ENCODE measurements at places on chromosomes 7 and 10.

GRCh38 chr10:124069341-124070264, 23.8 kb downstream of the CHST15 start:
- no peak for DNase-seq

- DNase-seq = no peak
These were observed 35.5 kb downstream of the LYZL1 start for GRCh38 chr10:29324220-29324841.

DNA sequence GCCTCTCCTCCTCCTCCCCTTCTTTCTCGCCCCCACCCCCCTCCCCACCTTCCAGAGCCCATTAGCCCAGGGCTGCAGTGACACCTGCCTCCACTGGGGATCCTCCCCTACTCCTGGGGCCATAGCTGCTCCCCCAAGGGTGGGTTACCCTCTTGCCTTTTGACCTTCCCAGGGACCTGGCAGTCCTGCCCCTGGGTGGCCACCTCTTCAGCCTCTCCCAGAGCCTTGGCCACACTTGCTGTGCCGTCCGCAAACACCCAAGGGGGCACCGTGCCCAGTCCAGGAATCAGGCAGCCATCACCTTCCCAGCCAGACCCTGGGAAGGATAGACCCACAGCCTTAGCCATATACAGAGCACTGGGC, 19.8 kb upstream of the CLDN4 start:
- DNase-seq = no peak

GRCh38 chr10:77861366-77861765, 65.2 kb downstream of the DLG5 start:
- DNase-seq = no peak

DNA sequence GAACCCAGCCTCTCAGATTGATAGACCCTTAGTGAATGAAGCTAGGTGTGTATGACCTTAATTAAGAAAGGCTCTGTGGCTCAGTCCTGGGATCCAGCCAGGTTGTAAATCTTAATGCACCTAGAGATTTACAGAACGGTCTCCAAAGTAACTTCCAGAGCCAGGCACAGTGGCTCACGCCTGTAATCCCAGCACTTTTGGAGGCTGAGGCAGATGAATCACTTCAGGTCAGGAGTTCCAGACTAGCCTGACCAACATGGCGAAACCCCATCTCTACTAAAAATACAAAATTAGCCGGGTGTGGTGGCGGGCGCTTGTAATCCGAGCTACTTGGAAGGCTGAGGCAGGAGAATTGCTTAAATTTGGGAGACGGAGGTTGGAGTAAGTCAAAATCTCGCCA, 24.3 kb downstream of the CALHM2 start:
- DNase-seq = no peak

DNA sequence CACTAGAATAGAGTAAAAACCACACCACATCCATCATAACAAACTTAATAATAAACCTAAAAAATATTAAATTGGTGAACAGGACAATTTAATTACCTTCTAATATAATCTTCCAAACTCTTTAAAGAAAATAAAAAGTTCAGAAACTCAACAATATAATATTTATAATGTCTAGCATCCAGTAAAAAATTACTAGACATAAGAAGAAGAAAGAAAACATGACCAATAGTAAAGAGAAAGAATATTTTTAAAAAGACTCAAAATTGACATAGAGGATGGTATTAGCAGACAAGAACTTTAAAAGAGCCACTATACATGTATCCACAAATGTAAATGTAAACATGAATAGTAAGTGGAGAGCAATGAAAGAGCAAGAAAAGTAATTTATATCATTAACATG, 388.4 kb downstream of the TFEC start:
- DNase-seq = no peak

GRCh38 chr7:4066206-4066605, 615.9 kb upstream of the FOXK1 start:
- DNase-seq = no peak

GRCh38 chr7:1977059-1977875, 255.5 kb downstream of the MAD1L1 start:
- no peak for DNase-seq

GRCh38 chr7:101604331-101604933, 24.7 kb downstream of the MYL10 start:
- no peak for DNase-seq

GRCh38 chr10:3530346-3530745, 254.7 kb downstream of the KLF6 start:
- DNase-seq = no peak

GRCh38 chr7:10888861-10889260, 84.8 kb upstream of the PHF14 start:
- DNase-seq = no peak

DNA sequence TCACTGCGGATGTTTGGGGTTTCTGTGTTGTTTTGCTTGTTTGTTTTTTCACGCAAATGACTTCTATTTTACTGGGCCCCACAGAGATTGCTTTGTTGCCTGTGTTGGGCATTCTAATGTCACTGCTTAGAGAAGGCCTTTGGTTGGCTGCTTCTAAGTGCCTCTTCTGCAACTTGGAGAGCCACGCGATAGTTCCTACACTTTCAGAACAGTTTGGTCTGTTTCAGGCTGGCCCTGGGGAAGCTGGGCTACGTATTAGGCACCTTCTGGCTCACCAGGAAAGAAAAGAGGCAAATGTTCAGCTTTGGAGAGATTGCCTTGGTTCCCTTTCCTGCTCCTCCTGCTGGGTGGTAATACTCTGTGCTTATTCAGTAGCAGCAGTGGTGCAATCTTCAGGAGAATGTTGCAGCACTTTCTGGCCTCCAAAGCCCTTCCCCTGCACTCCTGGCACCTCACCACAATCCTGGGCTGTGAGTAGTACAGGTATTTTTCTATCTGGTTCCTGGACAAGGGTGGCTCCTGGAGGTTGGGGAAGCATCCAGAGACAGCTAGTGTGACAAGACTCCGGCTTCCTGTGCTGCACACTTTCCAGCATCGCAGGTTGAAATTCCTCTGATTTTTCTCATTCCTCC, 1.2 kb downstream of the ANTXRL start:
- no peak for DNase-seq

GRCh38 chr7:93569189-93569588, 5.3 kb downstream of the CALCR start:
- DNase-seq = no peak

DNA sequence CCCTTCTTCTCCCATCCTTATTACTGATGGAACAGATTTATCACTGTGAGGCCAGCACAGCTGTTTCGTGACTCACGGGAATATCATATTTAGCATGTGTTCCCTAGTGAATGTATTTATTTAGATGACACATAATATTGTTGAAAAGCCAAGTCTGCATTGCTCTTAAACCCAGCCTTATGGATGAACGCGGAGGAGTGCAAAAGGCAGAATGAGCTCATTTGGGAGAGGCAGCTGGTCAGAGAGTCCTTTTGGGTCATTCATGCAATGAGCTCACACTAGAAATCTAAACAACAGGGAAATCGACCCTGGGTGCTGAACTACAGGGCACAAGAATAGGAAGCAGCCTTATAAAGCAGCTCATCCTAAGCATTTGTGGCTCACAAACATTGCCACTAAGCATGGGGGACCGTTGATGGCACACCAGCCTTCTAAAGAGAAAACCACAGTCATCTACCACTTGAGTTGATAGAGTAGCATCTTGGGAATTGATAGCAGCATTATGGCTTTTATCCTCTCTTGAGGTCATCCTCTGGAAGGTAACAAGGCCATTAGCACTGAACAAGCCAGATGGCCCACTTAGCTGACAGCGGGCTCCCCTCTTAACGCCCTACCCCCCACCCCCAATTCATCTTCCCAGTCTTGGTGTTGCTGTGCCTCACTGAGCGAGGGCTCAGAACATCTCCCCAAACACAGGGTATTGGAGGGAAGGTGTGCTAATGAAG, 32.9 kb upstream of the SDK1 start:
- no peak for DNase-seq

DNA sequence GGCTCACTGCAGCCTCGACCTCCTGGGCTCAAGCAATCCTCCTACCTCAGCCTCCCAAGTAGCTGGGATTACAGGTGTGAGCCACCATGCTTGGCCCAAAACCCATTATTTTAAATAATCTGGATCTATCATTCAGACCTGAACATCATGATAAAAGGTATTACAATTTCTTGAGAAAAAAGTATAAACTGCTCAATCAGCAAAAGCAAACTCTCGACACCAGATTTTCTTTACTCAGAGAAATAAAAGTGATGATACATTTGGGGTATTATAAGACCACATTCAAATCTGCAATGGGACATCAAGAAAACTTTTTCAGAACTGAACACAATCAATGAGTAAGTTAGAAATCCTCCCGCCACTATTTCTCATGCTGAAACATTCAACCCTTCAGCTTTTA, 41.2 kb downstream of the JMJD1C start:
- no peak for DNase-seq

- no peak for DNase-seq
These were observed 26.5 kb downstream of the MRC1 start for GRCh38 chr10:17835688-17836087.

GRCh38 chr10:45466784-45467183, 92.8 kb downstream of the ALOX5 start:
- no peak for DNase-seq

GRCh38 chr7:44636926-44637325, 30.5 kb downstream of the OGDH start:
- no peak for DNase-seq

DNA sequence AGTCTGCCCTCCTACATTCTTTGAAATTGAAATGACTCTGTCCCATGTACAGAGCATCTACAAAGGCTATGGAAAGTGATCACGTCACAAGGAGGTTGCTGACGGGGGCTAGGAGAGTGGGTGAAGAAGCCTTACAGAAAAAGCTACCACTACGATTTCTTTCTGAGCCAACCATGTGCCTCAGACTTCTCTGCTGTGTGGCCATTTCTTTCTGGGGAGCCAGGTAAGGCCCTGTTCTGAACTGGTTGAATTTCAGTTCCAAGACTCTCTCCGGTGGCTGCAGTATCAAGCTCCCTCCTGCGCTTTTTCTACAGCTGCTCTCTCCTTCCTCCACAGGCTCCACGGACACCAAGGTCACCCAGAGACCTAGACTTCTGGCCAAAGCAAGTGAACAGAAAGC, 112.5 kb upstream of the PRSS1 start:
- DNase-seq = no peak

DNA sequence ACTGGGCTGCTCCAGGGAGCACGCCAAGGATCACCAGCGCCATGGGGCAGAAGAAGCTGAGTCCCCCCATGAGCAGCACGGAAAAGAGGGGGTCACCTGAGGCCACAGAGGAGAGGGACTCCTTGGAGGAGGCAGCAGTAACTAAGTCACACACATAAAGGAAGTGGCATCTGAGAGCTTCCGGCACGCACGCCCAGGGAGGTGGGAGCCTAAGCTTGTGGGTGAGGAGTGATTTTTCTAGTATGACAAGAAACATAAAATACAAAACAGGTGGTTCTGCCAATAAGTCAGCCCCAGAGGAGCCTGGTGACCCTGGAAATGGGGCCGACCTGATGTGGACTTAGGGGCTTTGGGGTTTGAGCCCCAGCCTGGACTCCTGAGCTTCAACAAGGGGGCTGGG, 60.8 kb downstream of the CARD11 start:
- no peak for DNase-seq

DNA sequence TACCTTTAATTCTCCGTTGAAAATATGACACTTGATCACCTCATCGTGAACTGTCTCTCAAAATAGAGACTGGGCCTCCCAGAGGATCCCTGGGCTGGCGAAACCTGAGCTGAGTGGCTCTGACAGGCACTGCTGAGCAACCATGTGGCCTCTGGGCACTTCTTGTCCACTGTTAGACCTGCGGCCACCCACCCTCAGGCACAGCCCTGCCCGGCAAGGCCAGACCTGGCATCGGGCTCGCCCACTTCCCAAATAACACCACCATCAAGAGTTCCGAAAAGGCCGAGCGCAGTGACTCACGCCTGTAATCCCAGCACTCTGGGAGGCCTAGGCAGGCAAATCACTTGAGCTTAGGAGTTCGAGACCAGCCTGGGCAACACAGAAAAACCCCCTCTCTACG, 82.5 kb downstream of the COBL start:
- no peak for DNase-seq

GRCh38 chr10:72316386-72316700, 38.4 kb downstream of the DNAJB12 start:
- DNase-seq = no peak

DNA sequence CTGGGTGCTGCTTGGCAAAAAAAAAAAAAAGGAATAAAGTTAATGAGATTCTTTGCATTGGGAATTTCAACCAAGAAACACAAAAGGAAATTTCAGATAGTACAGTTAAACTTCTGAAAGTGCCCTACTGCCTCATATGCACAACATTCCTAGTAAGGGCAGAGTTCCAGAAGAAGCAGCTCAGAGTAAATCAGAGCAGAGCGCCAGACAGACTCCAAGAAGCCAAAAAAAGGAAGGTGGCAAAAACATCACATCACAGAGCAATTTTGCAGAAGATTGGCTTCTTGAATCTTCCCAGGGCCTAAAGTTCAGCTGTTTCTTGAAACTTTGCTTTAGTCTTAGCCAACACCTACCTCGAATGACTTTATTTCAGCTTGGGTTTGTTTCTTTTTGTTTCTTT, 544.1 kb downstream of the XPNPEP1 start:
- no peak for DNase-seq

GRCh38 chr7:157690833-157691585, 354.2 kb downstream of the DNAJB6 start:
- DNase-seq = no peak
